Activated CD4-positive, alpha-beta T cell treated with anti-CD3 and anti-CD28 coated beads, Interleukin-2, amount 50 U/mL, for 48 hours (primary cell): ENCODE measurements at places on chromosomes 1 and 21.

DNA sequence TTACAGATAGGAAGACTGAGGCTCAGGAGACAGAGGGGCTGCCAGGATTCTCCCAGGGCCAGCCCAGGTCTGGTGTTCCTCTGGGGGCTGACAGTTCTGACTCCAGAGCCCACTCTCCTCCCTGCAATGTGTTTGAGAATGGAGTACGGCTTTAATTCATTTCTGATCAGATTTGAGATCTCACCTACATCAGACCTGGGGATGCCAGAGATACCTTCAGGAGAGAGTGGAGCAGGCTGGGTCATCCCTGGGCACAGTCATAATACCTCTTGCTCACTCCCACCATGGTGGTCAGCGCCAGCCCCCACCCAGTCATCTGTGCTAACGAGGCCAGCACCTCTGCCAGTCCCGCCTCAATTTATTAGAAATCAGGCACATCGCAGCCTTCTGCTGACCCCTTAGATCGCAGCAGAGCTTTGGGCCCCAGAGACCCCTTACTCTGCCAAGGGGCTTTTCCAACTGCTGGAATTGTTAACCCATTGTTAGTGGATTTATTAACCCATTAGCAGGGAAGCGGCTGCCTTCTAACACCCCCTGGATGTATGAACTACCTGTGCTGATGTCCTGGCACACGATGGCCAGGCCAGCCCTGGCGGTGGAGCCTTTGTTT, 352.1 kb downstream of the MATN1 start:
- no peak for DNase-seq

GRCh38 chr1:219076326-219076937, 97.2 kb upstream of the LYPLAL1 start:
- no peak for DNase-seq

DNA sequence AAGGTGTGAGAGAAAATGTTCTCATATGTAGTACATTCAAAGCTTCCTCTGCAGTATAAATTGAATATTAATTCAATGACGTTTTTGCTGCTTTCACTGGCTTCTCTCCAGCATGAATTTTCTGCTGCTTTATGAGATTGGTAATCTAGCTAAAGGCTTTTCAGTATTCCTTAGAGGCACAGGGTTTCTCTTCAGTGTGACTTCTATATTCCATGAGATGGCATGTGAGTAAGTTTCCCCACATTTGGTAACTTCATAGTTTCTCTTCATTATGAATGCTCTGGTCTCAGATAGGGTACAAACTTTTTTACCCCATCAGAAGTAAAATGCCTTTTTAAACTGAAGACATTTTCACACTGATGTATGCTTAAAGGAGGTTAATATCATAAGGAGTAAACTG, 10.4 kb upstream of the KLF18 start:
- DNase-seq: no peak

- DNase-seq: no peak
Measured at GRCh38 chr21:42819861-42820615, 59.3 kb downstream of the WDR4 start.

GRCh38 chr1:172229942-172230341, 190.5 kb upstream of the C1orf105 start:
- no peak for DNase-seq

GRCh38 chr1:157658571-157658970, 42.0 kb downstream of the FCRL3 start:
- no peak for DNase-seq

DNA sequence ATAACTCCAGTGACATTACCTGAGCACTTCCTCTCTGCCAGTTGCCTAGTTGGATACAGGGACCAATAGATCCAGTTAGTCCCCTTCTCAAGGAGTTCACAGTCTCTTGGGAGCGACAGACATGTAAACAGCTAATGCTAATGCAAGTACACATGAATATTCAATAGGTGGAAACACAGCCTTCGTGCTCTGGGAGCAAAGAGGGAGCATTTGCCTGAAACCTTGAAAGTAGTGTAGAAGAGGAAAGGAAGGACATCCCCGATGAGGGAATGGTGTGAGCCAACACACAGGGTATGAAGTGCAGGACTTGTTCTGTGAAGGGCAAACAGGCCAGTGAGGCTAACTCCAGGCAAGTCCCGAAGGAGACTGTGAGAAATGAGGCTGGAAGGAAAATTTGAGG, 3.8 kb upstream of the TMEM222 start:
- no peak for DNase-seq

DNA sequence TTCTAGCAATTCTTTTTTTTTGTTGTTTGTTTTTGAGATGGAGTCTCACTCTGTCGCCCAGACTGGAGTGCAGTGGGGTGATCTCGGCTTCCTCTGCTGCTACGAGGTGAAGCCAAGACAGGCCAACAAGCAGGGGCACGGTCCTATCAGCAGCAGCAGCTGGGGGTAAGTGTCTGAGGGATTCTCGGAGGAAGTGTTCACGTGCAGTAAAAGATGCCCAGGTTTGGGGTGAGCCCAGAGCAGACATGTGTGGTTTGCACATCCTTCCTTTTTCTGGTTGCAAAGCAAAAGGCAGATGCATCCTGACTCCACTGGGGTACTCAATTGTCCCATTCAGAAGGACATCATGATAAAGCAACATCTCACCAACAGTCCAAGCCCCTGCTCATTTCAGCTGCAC, 27.7 kb downstream of the PIGP start:
- no peak for DNase-seq

DNA sequence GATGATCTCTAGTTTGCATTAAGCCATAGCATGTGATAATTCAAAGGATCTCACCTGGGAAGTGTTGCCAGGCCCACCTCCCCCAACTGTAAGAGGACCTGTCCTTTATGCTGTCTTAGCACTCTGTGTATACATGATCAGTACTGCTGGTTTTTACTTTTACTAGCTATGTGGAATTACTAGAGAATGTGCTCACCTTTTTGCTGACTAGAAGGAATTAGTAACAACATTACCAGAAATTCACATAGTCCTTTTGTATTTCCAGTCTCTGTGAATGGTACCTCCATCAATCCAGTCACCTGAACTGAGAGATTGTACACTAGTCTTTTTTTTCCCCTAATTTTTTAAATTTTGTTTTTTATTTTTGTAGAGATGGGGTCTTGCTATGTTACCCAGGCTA, 46.6 kb downstream of the EEIG2 start:
- DNase-seq: no peak
